ENCODE measurements at places on chromosomes 3 and 15.

- no peak for DNase-seq
These were observed 47.2 kb downstream of the LEO1 start for GRCh38 chr15:51924156-51925068.

- DNase-seq = no peak
These were observed 135.4 kb downstream of the NSMCE3 start for GRCh38 chr15:29134239-29134638.

GRCh38 chr3:51381333-51381705 is 3.8 kb upstream of the MANF start:
- no peak for DNase-seq

- no peak for DNase-seq
These were observed 44.6 kb downstream of the GASK1A start for GRCh38 chr3:43023746-43024145.

DNA sequence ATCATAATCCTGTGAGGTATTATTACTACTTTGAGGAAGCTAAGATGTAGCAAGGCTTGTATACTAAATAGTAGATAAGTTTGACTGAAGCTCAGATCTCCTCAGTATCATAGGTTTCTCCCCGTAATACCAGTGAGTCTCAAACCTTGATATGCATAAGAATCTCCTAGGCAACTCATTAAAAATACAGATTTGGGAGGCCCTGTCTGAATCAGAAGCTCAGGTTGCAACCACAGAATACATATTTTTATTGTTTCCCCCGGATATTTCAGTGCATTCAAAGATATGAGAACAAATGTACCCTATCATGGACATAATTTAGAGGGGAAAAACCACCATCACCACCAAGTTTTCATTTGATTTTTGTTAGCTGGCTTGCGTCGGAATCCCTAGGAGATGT is 242.1 kb upstream of the C2CD4B start:
- DNase-seq = no peak

DNA sequence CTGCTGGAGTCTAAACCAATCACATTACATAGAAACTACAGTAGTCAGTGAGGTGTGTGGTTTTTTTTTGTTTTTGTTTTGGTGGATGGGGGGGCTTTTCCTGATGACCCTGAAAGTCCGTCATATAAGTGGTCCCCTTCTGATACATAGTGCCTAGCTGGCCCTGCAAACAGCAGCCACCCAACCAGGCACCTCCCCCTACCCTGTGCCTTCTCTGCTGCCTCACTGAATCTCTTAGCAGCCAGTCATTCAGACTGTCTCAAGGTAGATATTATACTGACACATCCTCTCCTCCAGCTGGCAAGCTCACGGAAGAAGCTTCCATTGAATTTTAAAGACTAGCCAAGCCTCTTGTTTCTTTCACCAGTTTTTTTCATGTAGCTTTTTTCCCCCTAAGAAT is 21.4 kb downstream of the SYN2 start:
- no peak for DNase-seq

- DNase-seq = no peak
These were observed 50.8 kb upstream of the XRN1 start for GRCh38 chr3:142498397-142499180.

DNA sequence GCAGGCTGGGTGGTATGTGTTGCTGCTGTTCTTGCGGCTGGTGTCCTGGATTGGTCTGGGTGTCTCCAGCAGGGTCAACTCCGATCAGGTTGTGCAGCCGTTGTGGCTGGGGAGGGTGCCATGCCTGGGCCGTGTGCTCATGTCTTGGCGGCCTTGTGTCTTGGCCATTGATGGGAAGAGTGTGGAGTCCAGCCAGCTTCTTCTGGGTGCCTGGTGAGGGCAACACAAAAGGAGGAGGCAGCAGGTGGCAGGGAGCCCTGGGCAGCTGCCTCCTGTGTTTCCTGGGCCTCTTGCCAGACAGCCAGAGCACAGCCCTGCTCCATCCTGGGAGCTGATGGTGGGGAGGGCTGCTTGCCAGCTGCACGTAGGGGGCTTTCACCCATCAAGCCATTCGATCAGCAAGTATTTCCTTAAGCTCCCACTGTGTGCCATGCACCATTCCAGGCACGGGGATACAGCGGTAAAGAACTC is 4.3 kb downstream of the CHAC1 start:
- DNase-seq = no peak

DNA sequence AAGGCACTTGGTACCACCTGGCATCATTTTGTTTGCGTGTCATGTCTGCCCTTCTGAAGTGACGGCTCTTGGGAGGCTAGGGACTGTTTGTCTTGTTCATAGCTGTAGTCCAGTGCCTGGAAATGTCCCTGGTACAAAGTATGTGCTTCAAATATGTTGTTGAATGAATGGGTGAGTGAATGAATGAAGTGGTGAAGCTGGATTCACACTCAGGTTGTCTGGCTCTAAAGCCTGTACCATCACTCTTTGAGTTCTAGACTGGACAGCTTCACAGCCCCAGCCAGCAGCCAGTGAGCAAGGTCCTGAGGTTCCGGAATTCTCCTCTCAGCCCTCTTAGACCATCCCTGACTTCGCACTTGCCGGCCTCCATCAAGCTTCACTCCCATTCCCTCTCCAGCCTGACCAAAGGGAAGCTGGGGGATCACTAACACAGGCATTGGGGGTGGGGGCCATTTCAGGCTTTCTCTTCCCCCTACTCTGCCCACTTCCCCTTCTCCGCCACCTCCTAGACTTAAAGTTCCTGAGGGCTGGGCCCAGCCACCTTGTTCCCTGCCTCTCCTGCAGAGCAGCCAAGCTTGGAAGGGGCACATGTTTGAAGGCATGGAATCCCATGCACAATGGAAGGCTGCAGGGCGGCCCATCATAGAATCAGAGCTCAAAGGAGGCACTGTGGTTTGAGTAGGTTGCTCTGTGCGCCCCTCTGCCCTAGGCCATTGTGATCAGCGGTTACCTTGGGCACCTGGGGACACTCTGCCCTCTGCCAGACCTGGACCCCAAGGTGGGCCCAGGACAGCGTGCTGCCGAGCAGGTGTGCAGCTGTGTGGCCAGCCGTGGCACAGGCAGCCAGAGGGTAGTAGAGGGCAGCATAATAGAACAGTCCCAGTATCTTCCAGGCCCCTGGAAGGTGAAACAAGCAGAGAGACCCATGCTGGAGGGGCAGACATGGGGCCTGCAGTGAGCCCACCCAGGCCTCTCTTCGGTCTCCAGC is 7.7 kb downstream of the STRA6 start:
- DNase-seq = no peak

DNA sequence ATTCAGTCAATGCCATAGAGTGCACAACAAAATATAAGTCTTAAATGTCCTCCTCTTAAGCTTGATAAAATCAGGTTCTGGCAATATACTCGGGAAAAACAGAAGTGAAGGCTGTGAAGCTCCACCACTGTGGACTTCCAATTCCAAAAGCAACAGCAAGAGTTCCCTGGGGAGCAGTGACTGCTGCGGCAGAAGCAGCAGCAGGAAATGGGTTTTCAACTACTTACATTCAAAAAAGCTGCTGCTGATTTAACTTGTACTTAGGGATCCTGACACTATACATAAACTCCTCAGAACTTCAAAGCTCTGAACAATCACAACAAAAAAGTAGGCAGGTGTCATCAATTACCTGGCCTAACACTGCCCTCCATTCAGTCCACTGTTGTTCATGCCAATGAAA is 4.7 kb downstream of the CEP152 start:
- DNase-seq = no peak

- DNase-seq = no peak
These were observed 18.6 kb upstream of the FSTL1 start for GRCh38 chr3:120469440-120469839.

DNA sequence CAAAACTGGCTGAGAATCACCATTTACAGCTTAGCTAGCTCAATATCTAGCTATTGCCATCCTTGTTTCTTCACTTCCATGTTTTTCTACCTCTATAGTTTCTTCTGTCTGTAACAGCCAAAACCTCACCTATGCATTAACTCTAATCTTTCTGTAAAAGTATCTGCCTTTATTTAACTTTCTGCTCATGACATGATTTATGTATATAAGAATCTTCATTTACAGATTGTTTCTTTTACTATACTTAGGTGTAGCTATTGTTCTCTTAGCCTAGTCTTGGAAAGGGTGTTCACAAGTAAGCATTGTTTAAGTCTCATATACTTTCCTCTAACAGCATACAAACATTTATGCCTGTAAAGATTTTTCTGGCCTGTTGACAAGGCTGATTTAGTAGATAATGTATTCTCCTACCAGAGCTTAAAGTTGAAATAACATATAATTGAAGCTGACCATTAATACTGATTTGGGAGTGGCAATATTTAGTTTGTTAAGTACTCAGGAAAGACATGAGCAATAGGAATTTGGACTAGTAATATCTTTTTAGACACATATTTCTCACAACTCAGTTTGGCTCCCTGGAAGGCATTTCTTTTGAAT is 9.4 kb downstream of the FILIP1L start:
- DNase-seq = no peak
